ENCODE measurements at places on chromosomes 2 and 18. TPM values are rescaled to one million over a fixed set of nuclear protein-coding genes. Genes with fewer than 3 reads are reported as not detected.

DNA sequence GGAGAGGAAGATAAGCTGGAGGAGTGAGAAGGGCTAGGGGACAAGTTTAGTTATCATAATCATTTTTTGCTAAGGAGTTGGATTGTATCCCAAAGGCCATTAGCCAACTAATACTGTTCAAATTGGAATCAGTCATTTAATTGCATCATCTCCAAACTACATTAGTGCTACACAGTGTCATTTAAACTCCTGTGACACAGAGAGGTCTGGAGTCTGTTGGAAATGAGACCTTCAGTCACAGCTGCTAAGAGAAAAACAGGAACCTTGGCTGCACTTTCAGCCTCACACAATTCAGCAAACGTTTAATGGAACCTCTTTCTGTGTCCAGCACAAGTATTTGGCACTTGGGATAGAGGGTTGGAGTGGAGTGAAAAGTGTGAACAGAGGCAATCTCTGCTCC lies 175.5 kb upstream of the MGAT5 start:
- no peak for DNase-seq

- no peak for DNase-seq
These were observed 18.6 kb upstream of the PKDCC start for GRCh38 chr2:42029171-42029570.

Gene FBXO48
- total RNA-seq = 0.83 TPM

- no peak for DNase-seq
These were observed 99.0 kb downstream of the PRKCE start for GRCh38 chr2:45750484-45750883.

Gene UGT1A5
- total RNA-seq = not detected

DNA sequence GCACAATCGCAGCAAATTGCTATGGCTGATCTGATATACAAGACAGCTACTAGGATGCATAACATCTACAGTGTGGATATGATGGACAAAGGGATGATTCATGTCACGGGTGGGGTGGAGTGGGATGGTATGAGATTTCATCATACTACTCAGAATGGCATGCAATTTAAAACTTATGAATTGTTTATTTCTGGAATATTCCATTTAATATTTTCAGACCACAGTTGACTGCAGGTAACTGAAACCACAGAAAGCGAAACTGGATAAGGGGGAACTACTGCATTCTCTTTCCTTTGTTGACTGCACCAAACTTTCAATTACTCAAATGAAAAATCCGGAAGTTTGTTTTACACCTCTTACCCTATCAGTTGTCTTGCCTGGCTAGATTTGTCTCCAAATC lies 94.4 kb upstream of the NEUROD1 start:
- no peak for DNase-seq

GRCh38 chr2:47520302-47520630 lies 117.3 kb downstream of the MSH2 start:
- no peak for DNase-seq

Gene WDPCP
- 8.8 TPM for total RNA-seq

DNA sequence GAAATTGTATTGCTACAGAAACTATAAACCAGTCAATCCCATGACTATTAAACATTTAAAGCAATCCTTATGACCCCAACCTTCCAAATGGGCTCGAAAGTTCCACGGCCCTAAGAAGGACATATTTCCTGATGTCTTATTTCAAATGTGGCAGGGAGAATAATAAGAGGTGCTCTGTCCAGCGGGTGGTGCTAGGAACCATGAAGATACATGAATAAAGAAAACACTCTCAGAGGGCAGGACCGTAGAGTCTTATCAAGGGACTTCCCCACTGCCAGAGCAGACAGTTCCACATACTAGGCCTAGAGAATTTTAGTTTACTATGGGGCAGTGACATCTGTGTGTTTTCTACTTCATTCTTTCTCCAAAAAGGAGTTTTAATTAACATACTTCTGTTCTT lies 187.1 kb upstream of the PIK3C3 start:
- no peak for DNase-seq

All from endothelial cell of umbilical vein (primary cell).